ENCODE measurements at places on chromosomes 13 and 19. TPM values are rescaled to one million over a fixed set of nuclear protein-coding genes. Genes with fewer than 3 reads are reported as not detected.

Gene CNFN
- 0.61 TPM for total RNA-seq

Gene PCDH9
- total RNA-seq: 10.4 TPM

Gene TICAM1
- 10.0 TPM for total RNA-seq

Gene DLEU7
- total RNA-seq: 0.43 TPM

DNA sequence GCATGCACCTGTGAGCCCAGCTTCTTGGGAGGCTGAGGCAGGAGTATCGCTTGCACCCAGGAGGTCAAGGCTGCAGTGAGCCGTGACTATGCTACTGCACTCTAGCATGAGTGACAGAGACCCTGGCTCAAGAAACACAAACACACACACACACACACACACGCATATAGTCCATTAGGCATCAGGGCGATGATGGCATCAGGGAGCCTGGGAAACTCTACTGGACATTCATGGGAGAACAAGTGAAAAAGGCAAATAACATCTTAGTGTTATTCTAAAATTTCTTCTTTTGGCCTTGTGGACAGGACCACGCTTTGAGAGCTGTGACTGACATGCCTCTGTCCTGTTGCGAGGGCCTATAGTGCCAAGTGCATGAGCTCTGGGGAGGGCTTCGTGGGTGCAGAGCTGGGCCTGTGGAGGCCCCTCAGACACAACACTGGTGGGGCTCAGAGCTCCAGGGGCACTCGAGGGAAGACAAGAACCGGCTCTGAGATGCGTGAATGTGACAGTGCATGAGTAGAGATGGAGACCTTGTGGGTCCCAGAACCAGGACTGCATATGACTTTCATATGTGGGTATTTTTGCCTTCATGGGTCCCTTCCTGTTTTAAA lies 8.0 kb upstream of the USF2 start:
- no peaks in the 10 kb centered on the region for H3K4me1 ChIP-seq
- no peak for DNase-seq
- peaks cover 2% of the 10 kb centered on the region for H3K27me3 ChIP-seq
- no peak overlapping the region for H3K27ac ChIP-seq
- no peak overlapping the region for H3K4me3 ChIP-seq

- H3K36me3 ChIP-seq: no peaks in the 10 kb centered on the region
- H3K4me3 ChIP-seq: peak overlapping the region; percentile 83
- no peaks in the 10 kb centered on the region for H3K27me3 ChIP-seq
- peak overlapping the region; percentile 96 for H3K27ac ChIP-seq
- peaks cover 34% of the 10 kb centered on the region for H3K4me1 ChIP-seq
Observed at GRCh38 chr19:1019980-1020867, 699 bp downstream of the TMEM259 start.

GRCh38 chr19:3618144-3618810 lies 8.3 kb downstream of the CACTIN start:
- no peak overlapping the region for H3K4me3 ChIP-seq
- no peaks in the 10 kb centered on the region for H3K27me3 ChIP-seq
- H3K4me1 ChIP-seq: no peaks in the 10 kb centered on the region
- no peak overlapping the region for H3K27ac ChIP-seq
- no peaks in the 10 kb centered on the region for H3K36me3 ChIP-seq

DNA sequence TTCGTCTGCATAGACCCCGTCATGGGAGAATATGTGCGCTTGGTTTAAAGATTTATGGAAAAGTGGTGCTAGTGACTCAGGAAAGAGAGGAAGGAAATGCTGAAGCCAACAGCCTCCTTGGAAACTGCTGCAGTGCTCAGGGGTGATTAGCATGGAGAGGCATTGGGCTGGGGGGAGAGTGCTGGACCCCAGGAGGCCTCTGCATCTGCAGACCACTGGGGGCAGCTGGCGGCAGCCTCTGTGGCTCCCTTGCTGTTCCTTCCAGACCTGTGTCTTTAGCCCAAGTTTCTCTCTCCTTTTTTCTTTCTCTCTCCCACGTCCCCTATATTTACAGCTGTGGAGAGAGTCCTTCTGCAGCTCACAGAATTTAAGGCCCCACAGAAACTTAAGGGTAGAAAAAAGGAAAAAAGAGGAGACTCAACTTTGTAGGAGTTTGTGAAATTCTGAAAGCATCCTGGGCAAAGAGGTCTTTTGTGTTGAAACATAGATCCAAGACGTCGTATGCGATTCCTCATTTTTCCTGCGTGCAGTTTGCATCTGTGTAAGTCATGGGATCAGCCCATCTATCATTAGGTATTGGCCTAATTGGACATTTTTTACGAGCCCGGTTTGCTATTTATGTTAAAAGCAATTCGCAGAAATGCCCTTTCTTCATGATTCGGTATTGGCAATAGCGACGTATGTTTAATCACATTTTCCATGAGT lies 116.2 kb upstream of the ZNF536 start:
- no peaks in the 10 kb centered on the region for H3K27me3 ChIP-seq
- no peaks in the 10 kb centered on the region for H3K36me3 ChIP-seq
- H3K4me1 ChIP-seq: no peaks in the 10 kb centered on the region
- DNase-seq: no peak
- H3K27ac ChIP-seq: no peak overlapping the region

DNA sequence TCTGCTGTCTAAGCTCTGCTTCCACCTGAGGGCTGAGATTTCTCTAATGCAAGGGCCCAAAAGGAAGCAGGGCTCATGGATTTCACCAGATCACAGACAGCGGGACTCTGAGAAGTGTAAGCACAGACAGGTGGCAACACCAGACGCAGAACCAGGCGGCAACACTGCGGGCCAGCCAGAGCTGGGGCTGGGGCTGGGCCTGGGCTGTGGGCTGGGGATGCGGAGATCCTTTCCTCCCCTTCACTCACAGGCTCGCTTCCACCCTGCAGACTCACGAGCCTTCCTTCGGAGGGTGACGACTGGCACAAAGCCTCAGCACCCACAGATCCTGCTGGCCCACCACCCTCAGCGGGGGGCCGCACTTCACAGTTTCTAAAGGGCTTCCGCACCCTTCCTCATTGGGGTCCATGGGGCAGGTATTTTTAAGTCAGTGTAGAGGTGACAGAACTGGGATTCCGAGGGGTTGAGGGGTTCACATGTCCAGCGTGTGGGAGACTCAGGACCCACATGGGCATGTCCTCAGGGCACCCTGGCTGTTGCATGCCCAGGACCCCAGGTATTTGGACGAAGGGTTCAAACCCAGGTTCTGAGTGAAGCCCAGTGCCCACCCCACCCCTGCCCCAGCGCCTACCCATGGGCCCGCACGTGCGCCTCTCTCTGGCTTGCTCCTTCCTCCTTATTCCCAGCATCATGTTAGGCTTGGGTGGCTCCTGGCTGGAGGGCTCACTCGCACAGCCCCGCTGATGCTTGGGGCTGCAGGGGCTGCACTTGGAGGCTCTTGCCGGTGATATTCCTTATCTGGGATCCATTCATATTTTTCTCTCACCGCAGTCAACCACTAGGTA lies 137.3 kb upstream of the GPR12 start:
- H3K4me1 ChIP-seq: no peaks in the 10 kb centered on the region
- no peak for DNase-seq
- no peak overlapping the region for H3K27ac ChIP-seq
- peaks cover 2% of the 10 kb centered on the region for H3K27me3 ChIP-seq
- H3K4me3 ChIP-seq: no peak overlapping the region
